ENCODE measurements at places on chromosomes 6 and 20.

DNA sequence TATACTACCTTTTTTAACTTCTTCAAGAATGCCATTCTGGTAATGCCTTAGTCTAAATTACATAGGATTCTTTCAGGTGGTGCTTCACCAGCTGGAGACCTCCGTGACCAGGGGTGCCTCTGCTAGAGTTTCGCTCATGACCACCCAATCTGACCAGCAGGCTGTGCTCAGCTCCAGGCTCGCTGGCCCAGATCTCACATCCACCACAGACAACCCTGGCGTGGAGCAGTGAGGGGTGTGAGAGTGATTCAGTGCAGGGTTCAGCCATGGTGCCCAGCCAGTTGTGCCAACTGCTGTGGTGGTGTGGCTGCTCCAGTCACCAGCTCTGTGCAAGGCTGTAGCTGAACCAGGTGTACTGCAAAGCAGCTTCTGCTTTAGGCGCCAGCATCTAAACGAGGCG is 198.6 kb downstream of the MMUT start:
- H3K27ac ChIP-seq = no peak overlapping the region
- no peak overlapping the region for H3K4me3 ChIP-seq
- H3K36me3 ChIP-seq = no peaks in the 10 kb centered on the region
- DNase-seq = no peak
- no peaks in the 10 kb centered on the region for H3K27me3 ChIP-seq
- no peaks in the 10 kb centered on the region for H3K4me1 ChIP-seq

DNA sequence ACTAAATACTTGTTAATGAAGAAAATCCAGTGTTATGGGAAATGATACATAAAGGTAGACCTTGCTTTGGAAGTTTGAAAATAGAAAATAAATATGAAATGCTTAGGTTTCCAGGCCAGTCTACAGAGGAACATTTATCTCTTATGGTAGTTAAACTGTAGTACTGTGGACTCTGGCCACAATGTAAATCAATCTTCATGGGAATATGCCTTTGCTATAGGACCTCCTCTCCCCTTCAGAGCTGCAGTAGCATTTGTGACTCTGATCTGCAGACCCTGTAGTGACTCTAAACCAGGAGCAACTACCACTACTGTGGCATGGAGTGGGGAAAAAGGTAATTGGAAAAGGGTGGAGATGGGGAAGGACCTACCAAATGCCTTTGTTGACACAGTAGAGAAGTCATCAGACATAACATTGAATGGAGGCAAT is 4.5 kb downstream of the HSPA1A start:
- peaks cover 55% of the 10 kb centered on the region for H3K4me1 ChIP-seq
- no peaks in the 10 kb centered on the region for H3K36me3 ChIP-seq
- no peak overlapping the region for H3K4me3 ChIP-seq
- H3K27ac ChIP-seq = peak overlapping the region; percentile 40
- DNase-seq = no peak

- no peak for DNase-seq
- peaks cover 20% of the 10 kb centered on the region for H3K27me3 ChIP-seq
- H3K27ac ChIP-seq = no peak overlapping the region
- no peak overlapping the region for H3K4me3 ChIP-seq
Observed at GRCh38 chr6:169326067-169326799, 72.6 kb upstream of the THBS2 start.

DNA sequence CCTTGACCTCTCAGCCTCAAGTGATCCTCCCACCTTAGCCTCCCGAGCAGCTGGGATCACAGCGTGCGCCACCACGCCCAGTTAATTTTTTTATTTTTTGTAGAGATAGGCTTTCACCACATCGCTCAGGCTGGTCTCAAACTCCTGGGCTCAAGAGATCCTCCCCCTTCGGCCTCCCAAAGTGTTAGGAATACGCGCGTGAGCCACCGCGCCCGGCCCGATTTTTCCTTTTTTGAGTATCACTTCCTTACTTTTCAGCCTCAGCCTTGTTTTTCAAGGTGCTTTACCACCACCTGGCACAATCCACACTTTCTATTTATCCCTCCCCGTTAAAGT is 791 bp upstream of the STX11 start:
- H3K27me3 ChIP-seq = no peaks in the 10 kb centered on the region
- peaks cover 35% of the 10 kb centered on the region for H3K4me1 ChIP-seq
- peak overlapping the region; percentile 75 for H3K27ac ChIP-seq
- H3K36me3 ChIP-seq = peaks cover 25% of the 10 kb centered on the region
- H3K4me3 ChIP-seq = peak overlapping the region; percentile 70

DNA sequence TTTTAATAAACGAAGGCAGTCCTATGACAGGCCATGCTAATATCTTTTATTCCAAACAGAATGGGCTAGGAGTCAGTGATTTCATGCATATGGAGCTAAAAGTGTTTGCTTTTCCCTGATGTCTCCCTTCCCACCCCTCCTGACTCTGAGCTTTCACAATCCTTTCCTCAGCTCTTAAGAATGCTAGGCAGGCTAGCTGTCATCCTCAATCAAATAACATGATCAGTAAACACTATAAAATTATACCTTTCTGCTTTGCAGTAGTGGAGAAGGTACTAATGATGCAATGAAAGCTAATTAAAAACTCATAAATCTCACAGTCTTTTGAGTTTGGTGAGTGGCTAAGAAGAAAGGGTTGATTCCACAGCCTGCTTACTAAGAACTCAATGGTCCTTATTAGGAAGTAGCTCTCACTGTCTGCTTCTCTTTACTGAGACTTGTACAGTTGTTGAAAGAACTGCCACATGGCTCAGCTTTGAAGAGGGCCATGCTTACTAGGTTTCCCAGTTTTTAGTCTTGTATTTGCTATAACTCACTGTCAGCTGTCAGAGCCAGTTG is 250.9 kb upstream of the JAG1 start:
- H3K4me3 ChIP-seq = no peak overlapping the region
- DNase-seq = no peak
- H3K27me3 ChIP-seq = no peaks in the 10 kb centered on the region

DNA sequence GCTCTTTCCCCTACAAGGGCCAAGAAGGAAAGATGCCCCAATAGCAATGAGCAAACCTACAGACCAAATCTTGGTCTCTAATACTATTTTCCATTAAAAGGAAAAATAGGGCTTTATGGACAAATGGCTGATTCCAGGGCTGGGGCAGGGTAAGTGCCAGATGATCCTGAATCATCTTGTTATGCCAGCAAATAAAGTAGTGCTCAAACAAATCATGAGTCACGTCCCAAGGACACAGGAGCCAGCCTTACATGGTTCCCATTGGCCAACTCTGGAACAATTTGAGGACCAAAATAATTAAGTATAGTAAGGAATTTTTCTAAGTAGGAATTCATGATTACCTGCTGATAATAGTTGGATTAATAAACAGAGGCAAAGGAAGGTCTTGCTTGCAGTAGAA is 53.2 kb upstream of the NKX2-4 start:
- no peak overlapping the region for H3K4me3 ChIP-seq
- DNase-seq = no peak
- no peak overlapping the region for H3K27ac ChIP-seq
- no peaks in the 10 kb centered on the region for H3K36me3 ChIP-seq
- H3K27me3 ChIP-seq = peaks cover 23% of the 10 kb centered on the region

- no peaks in the 10 kb centered on the region for H3K4me1 ChIP-seq
- H3K4me3 ChIP-seq = no peak overlapping the region
- DNase-seq = no peak
- no peaks in the 10 kb centered on the region for H3K36me3 ChIP-seq
- H3K27ac ChIP-seq = no peak overlapping the region
Observed at GRCh38 chr20:59925899-59926298, 7.5 kb downstream of the SYCP2 start.

DNA sequence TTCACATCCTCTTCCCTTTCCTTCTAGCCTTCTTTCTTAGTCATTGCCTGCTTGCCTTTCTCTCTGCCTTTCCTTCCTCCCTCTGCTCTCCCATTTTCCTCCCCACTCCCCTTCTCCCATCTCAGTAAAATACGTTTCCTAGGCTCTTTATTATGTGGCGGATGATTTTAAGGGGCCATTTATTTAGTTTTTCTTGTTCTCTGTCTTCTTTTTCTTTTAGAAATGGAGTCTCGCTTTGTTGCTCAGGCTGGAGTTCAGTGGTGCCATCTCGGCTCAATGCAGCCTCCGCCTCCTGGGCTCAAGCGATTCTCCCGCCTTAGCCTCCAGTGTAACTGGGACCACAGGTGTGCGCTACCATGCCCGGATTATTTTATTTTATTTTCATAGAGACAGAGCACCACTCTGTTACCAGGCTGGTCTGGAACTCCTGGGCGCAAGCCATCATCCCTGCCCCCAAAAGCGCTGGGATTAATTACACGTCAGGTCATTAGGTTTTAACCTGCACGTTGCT is 1.5 kb downstream of the MTHFD1L start:
- peak overlapping the region; percentile 96 for H3K4me3 ChIP-seq
- no peak for DNase-seq
- H3K27me3 ChIP-seq = peaks cover 13% of the 10 kb centered on the region
- H3K27ac ChIP-seq = peak overlapping the region; percentile 78
- peaks cover 28% of the 10 kb centered on the region for H3K4me1 ChIP-seq
- peaks cover 17% of the 10 kb centered on the region for H3K36me3 ChIP-seq

DNA sequence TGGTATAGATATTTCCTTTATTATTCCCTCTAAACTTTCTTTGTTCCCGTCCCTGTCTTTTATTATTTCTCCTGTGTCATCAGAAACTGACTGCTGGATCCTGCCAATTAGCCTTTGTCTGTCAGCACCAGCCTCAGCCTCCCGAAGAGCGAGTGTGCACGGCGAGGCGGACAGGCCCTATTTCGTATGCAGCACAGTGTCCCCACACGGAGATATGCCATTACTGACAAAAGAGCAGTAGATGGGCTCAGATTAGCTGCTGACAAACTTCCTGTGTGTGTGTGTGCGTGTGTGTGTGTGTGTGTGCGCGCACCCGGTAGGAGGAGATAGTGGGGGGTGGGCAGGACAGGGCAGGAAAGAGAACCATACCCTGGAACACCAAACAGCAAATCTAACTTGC is 99.5 kb upstream of the ZFP64 start:
- peaks cover 8% of the 10 kb centered on the region for H3K4me1 ChIP-seq
- H3K36me3 ChIP-seq = no peaks in the 10 kb centered on the region
- no peak overlapping the region for H3K4me3 ChIP-seq
- no peak overlapping the region for H3K27ac ChIP-seq
- H3K27me3 ChIP-seq = no peaks in the 10 kb centered on the region

DNA sequence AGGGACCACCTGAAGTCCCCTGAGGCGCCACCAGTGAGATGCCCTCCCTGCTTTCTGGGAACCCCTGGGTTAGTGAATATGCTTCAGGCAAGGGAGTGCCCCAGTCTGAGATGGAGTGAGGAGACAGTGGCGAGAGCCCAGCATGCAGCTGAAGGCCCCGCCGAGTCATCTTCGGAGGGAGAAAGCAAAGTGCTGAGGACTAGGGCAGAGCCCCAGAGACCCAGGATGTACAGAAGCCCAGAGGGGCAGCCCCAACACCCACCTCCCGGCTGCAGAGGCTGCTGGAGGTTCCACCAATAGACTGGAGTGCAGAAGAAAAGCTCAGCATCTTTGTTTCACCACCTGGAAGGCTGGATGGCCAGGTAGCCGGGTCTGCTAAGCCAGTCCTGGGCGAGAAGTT is 14.1 kb downstream of the ANKRD60 start:
- no peak for DNase-seq
- peaks cover 8% of the 10 kb centered on the region for H3K36me3 ChIP-seq
- no peak overlapping the region for H3K27ac ChIP-seq
- H3K4me1 ChIP-seq = peaks cover 2% of the 10 kb centered on the region

DNA sequence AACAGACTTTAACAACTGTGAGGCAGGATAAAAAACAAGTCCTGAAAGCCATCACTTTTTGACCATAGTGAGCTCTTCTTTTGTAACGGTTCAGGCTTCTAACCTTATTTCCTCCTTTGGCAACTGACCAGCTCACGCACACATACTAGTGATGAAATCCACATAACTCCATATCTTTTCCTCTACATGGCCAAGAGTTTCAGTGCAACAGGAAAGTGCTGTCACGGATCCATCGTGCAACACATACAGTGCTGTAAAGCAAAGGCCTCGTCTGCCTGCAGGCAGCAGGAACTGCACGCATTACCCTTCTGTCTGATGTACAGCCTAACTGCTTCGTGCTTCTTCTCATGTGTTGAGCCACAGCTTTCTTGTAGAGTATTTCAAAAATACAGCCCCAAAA is 108.5 kb downstream of the EPM2A start:
- no peak overlapping the region for H3K4me3 ChIP-seq
- no peak overlapping the region for H3K27ac ChIP-seq
- no peaks in the 10 kb centered on the region for H3K27me3 ChIP-seq
- no peaks in the 10 kb centered on the region for H3K4me1 ChIP-seq
- DNase-seq = no peak

GRCh38 chr6:6494677-6495076 is 93.8 kb upstream of the LY86 start:
- no peaks in the 10 kb centered on the region for H3K36me3 ChIP-seq
- H3K27me3 ChIP-seq = no peaks in the 10 kb centered on the region
- peak; percentile 74 for DNase-seq
- H3K4me3 ChIP-seq = no peak overlapping the region

- H3K27me3 ChIP-seq = no peaks in the 10 kb centered on the region
- peaks cover 43% of the 10 kb centered on the region for H3K4me1 ChIP-seq
- no peak overlapping the region for H3K4me3 ChIP-seq
- H3K36me3 ChIP-seq = peaks cover 2% of the 10 kb centered on the region
Observed at GRCh38 chr6:20700375-20700774, 166.1 kb downstream of the CDKAL1 start.

DNA sequence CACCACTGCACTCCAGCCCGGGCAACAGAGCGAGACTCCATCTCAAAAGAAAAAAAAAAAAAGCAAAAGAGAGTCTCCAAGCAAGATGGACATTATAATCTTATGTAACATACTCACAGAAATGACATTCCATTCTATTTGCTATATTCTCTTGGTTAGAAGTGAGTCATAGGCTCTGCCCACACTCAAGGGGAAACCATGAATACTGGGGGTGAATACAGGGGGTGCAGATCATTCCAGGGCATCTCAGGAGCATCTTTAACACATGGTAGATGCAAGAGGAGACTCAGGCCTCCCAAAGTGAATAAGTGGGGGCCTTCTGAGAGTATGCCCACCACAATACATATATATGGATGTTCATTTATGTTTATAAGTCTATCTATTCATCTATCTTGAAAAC is 18.3 kb upstream of the RANBP9 start:
- H3K4me3 ChIP-seq = no peak overlapping the region
- DNase-seq = no peak
- peaks cover 28% of the 10 kb centered on the region for H3K4me1 ChIP-seq
- peaks cover 5% of the 10 kb centered on the region for H3K27me3 ChIP-seq

- H3K4me1 ChIP-seq = no peaks in the 10 kb centered on the region
- no peak overlapping the region for H3K27ac ChIP-seq
- no peak for DNase-seq
- H3K27me3 ChIP-seq = no peaks in the 10 kb centered on the region
- no peak overlapping the region for H3K4me3 ChIP-seq
Observed at GRCh38 chr6:64270083-64270482, 634.5 kb downstream of the PHF3 start.

- H3K4me1 ChIP-seq = peaks cover 73% of the 10 kb centered on the region
- H3K27ac ChIP-seq = no peak overlapping the region
- H3K4me3 ChIP-seq = no peak overlapping the region
- H3K27me3 ChIP-seq = no peaks in the 10 kb centered on the region
- DNase-seq = no peak
Observed at GRCh38 chr6:16477367-16478149, 239.2 kb downstream of the GMPR start.

GRCh38 chr20:10490257-10490656 is 55.2 kb downstream of the SLX4IP start:
- no peak for DNase-seq
- no peaks in the 10 kb centered on the region for H3K27me3 ChIP-seq
- peaks cover 1% of the 10 kb centered on the region for H3K36me3 ChIP-seq
- H3K27ac ChIP-seq = no peak overlapping the region
- H3K4me1 ChIP-seq = peaks cover 32% of the 10 kb centered on the region

Measured in activated naive CD4-positive, alpha-beta T cell treated with anti-CD3 and anti-CD28 coated beads for 36 hours (primary cell).